NCI-H510A (cell line): ENCODE measurements at places on chromosomes 11 and 22.

DNA sequence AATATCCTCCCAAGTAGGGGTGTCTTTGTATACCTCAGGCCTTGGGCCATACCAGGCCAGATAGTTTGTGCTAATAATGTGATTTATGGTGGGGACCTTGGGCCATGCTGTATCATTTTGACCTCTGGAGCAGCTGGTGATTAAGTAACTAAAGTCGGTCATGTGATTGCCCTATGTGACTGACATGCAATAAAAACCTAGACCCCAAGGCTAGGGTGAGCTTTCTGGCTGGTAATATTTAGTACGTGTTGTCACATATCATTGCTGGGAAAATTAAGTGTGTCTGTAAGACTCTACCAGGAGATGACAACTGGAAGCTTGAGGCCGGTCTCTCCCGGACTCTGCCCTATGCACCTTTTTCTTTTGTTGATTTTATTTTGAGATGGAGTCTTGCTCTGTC is 12.6 kb upstream of the TFIP11 start:
- no peak for DNase-seq

DNA sequence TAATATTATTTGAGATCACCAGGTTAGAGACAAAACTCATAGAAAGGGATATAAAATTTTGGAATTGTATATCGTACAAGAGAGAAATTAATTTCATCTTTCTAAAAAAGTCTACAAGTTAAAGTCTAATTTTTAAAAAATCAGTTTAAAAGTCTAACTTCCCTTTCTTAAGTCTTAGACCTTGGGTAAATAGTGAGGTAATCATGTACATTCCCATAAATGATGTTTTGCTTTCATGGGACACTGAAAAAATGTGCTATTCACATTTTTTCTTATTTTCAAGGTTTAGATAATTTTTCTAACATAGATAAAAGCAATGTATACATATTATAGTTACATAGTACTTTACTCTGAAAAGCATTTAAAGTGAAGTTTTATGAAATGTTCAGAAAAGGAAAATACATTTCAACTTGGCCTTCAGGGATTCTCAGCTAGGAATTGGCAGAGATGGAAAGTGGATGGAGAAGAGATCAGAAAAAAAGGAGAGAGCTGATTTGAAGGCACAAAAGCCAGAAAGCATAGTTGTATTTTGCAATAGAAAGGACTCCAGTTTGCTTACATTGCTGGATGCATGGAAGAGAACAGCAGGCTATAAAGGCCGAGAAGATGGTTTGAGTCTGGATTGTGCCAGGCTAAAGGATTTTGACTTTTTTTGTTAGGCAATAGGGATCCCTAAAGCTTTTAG is 194.0 kb downstream of the CASP12 start:
- no peak for DNase-seq

- no peak for DNase-seq
Measured at GRCh38 chr11:126719740-126720139, 280.8 kb downstream of the KIRREL3 start.

- DNase-seq = no peak
Measured at GRCh38 chr11:48090174-48090573, 109.8 kb downstream of the PTPRJ start.

GRCh38 chr22:25626624-25626990 is 62.1 kb downstream of the GRK3 start:
- no peak for DNase-seq

GRCh38 chr11:90468923-90469322 is 246.1 kb upstream of the CHORDC1 start:
- DNase-seq = no peak

DNA sequence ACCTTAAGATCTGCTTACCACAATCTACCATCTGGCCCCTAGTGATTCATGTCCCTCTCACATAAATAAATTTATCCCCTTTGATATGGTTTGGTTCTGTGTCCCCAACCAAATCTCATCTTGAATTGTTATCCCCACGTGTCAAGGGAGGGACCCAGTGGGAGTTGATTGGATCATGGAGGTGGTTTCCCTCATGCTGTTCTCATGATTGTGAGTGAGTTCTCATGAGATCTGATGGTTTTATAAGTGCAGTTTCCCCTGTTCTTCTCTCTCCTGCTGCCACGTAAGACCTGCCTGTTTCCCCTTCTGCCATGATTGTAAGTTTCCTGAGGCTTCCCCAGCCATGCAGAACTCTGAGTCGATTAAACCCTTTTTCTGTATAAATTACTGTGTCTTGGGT is 37.2 kb downstream of the OR2AG2 start:
- DNase-seq = no peak

DNA sequence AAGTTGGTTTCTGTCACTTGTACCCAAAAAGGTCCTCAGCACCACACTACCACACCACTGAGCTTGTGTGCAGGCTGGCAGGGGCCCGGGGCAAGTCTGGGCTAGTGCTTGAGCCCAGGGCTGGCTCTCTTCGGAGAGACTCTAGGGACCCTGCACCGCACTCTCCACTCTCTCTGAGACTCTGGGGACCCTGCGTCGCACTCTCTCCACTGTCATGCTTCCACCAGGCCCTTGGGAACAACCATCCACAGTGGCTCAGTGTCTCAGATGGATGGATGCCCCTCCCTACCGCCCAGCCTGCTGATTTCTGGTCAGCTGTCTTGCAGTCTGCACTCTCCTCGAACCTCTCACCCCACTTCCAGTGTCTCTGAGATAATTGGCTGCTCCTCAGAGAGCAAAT is 2.0 kb upstream of the SBF1 start:
- DNase-seq = no peak

- no peak for DNase-seq
Measured at GRCh38 chr11:114440121-114440860, 1.0 kb downstream of the REXO2 start.

DNA sequence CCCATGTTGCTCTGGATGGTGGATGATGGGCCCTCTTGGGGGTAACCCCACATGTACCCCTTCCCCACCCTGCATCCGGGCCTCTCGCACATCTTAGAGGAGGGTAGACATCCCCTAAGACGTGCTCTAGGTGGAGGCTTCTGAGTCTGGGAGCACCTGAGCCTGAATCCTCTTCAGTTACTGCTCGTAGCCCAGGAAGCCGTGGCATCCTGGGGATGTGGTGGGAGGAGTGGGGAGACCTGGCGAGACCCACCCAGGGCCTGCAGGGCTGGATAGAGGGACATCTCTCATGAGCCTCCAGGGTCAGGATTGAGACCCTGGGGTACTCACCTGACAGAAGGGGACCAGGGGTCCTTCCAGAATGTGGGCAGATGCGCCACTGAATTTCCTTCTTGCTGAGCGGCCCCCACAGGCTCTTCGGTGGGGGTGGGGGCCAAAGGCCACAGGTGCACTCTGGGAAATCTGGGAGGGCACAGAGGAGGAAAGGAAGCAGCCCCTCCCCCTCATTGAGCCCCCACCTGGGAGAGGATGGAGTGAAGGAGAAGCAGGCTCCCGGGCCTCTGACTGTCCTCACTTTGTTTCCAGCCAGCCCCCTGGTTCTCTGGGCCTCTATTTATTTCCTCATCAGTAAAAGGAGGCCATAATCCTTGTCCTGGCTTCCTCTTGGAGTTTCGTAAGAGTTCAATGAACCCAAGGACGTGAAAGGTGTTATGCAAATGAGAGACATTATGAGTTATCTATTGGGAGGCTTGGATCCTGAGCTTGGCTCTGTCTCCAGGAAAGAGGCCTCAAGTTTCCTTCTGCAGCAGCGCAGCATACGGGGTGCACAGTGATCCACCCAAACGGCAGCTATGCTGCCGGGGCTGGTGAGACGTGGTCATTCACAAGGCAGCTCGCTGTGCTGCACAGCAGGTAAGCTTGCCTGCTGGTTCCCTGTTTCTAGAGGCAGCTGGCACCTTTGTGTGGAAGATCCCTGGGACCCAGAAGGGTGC is 31.2 kb downstream of the KCNJ4 start:
- no peak for DNase-seq
